ENCODE measurements at places on chromosomes 12 and 14.

DNA sequence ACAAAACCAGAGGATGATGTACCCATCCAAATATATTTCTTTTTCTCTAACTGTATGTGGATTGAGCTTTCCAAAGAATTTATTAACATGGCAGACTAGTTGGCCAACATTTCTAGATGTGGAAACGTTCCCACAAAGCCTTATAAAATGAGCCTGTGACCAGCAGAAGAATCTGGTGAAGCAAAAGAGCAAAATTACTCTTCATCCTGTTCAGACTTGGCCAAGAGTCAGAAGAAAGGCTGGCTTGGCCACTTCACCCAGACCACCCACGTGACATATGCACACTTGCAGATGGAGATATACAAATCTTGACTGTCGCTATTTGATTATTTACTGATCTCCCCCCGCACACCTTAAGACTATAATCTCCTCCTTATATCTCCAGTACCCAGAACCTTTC, 96.7 kb downstream of the NUAK1 start:
- DNase-seq: no peak

- no peak for DNase-seq
Measured at GRCh38 chr12:2925322-2925995, 33.7 kb upstream of the TEAD4 start.

- DNase-seq: no peak
Measured at GRCh38 chr12:91921555-91921954, 224.1 kb downstream of the BTG1 start.

GRCh38 chr14:85554106-85554505, 24.2 kb downstream of the FLRT2 start:
- no peak for DNase-seq

- DNase-seq: no peak
Measured at GRCh38 chr14:75944607-75945241, 37.1 kb downstream of the TGFB3 start.

GRCh38 chr14:77204459-77204771, 22.8 kb downstream of the TMEM63C start:
- no peak for DNase-seq

DNA sequence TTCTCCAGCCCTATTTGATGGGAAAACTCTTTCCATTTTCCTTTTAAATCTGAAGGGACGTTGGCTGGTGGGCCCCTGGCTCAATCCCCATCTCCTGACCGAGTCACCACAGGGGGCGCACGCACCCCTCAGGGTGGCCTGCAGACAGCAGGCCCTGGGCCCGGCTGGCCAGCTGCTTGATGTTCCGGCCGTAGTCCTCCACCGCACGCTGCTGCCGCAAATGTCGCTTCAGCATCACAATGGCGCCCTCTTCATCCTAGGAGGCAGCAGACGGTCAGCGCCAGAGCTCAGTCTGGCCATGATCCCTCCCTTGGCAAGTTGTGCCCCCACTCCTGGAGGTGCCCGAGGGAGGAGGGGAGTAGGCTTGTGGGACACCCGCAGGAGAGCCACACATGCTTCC, 70.0 kb downstream of the PLEKHG3 start:
- no peak for DNase-seq
